ENCODE measurements at places on chromosomes 3 and 15. TPM values are rescaled to one million over a fixed set of nuclear protein-coding genes. Genes with fewer than 3 reads are reported as not detected.

Gene GABRR3
- polyA plus RNA-seq, result not detected

Gene GTPBP8
- polyA plus RNA-seq, result 3.6 TPM

Gene ARHGEF26
- polyA plus RNA-seq, result 5.4 TPM

Gene SNTN
- not detected for polyA plus RNA-seq

Gene GAP43
- polyA plus RNA-seq, result 0.27 TPM

Gene DZIP1L
- 19.3 TPM for polyA plus RNA-seq

Gene ISLR
- polyA plus RNA-seq, result 3.1 TPM

Gene PIERCE2
- polyA plus RNA-seq, result 9.7 TPM

Gene MAGEL2
- polyA plus RNA-seq, result 3.8 TPM

Gene EIF5A2
- polyA plus RNA-seq, result 0.99 TPM

Gene EIF2A
- 67.2 TPM for polyA plus RNA-seq

Gene MST1R
- 9.6 TPM for polyA plus RNA-seq

Gene LTF
- polyA plus RNA-seq, result 7.0 TPM

Gene PIF1
- 0.38 TPM for polyA plus RNA-seq

Gene SLC28A2
- not detected for polyA plus RNA-seq

Gene APOD
- 47.9 TPM for polyA plus RNA-seq

Gene SERPINI2
- polyA plus RNA-seq, result 143 TPM

Gene DNAJC19
- polyA plus RNA-seq, result 24.9 TPM

Gene CD86
- polyA plus RNA-seq, result 0.38 TPM

Gene ATP13A4
- polyA plus RNA-seq, result 5.7 TPM

Gene UBAP1L
- polyA plus RNA-seq, result 7.9 TPM

Gene TMEM40
- polyA plus RNA-seq, result 0.38 TPM

Gene RABL3
- polyA plus RNA-seq, result 2.1 TPM

Gene SPINK8
- polyA plus RNA-seq, result not detected

Gene PODXL2
- 6.0 TPM for polyA plus RNA-seq

Gene LINS1
- 3.0 TPM for polyA plus RNA-seq

Gene POLR2H
- polyA plus RNA-seq, result 98.0 TPM

Gene MESP1
- 2.1 TPM for polyA plus RNA-seq

Gene TMEM115
- 25.0 TPM for polyA plus RNA-seq
